Activated naive CD8-positive, alpha-beta T cell treated with anti-CD3 and anti-CD28 coated beads, Interleukin-2, amount 50 U/mL, for 16 hours (primary cell): ENCODE measurements at places on chromosomes 1 and 21.

DNA sequence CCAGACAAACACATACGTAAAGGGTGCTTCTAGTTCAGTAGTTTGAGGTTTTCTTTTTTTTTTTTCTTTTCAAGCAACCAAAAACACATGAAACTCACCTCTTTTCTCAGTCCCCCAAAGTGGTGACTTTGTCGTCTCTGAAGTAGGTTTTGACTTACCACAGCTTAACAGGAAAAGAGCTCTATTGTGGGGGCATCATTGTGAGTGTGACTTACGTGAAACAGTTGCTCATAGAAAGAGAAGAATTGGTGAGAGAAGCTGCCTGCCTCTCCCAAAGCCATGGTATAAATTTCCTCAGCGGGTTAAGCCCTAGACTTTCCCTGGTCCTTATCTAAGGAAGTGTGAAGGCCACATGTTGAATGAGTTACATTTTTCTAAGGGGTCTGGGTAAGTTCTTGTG lies 11.9 kb downstream of the FASLG start:
- DNase-seq = peak; percentile 17

DNA sequence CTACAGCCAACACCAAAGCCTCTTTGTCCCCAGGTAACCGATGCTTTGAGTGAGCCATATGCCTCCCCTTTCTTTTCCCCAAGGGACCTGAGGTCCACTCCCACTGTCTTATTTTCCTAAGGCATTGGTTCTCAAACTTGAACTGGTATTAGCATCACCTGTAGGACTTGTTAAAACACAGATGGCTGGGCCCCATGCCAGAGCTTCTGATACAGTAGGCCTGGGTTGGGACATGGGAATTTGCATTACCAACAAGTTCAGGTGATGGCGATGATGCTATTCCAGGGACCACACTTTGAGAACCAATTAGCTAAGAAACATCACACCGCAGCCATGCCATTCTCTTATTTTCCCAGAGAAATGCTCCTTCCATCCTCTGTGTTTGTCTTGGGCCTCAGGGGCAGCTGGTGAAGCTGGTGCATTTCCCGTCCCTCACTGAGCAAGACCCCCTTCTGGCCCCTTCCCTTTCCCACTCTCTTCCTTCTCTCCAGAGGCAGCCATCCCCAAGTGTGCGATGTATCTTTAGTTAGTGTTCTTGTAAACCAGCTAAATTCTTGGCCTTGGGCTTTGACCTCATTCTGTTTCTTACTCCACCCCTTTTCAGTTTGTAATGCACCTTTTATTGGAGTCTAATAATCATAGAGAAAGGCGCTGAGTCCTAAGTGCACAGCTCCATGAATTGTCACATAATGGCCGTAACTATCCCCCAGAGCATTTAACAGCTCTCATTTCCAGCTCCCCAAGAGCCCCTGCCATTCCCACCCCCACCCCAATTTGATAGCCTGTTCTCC lies 14.2 kb upstream of the TTC22 start:
- no peak for DNase-seq

DNA sequence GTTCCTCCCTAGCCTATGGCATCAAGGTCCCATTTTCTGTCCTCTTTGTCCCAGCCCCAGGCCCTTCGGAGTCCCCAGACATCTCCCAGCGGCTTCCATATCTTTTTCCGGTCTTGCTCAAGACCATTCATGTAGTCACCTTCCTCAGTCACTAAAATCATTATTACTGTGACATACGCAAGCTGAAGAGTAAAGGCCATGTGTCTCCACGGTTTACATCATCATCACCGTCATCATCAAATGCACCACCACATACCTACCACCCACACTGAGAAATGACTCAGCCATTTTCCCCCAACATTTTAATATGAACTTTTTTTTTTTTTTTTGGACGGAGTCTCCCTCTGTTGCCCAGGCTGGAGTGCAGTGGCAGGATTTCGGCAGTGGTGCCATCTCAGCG lies 43.4 kb downstream of the FHAD1 start:
- no peak for DNase-seq

- DNase-seq = no peak
These were observed 19.5 kb upstream of the MFN2 start for GRCh38 chr1:11960715-11961114.

- DNase-seq = no peak
These were observed 730 bp downstream of the SLC16A4 start for GRCh38 chr1:110390096-110390495.

GRCh38 chr1:226678701-226679100 lies 60.4 kb downstream of the ITPKB start:
- DNase-seq = no peak

DNA sequence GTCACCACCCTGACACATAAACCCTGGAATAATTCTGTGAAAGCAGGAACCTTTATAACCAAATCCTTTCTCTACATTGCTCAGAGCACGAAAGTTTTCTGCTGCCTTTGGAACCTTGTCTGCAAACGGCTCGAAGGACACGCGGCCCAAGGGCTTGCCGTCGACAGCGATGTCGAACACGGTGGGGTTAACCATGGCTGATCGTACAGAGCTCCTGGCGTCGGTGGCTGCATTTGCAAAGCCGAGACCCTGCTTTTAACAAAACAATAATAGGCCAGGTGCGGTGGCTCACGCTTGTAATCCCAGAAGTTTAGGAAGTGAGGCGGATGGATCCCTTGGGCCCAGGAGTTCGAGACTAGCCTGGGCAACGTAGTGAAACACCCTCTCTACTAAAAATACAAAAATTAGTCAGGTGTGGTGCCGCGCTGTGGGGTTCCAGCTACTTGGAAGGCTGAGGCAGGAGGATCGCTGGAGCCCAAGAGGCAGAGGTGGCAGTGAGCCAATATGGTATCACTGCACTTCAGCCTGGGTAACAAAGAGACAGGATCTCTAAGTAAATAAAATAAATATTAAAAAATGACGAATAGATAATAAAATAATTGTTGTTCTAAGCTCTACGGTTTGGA lies 2.2 kb upstream of the EIF2B3 start:
- DNase-seq = no peak

- DNase-seq = no peak
These were observed 5.5 kb downstream of the C2CD2 start for GRCh38 chr21:41948078-41948895.

- DNase-seq = no peak
These were observed 6.8 kb downstream of the HCRTR1 start for GRCh38 chr1:31624309-31624708.

- DNase-seq = no peak
These were observed 762.1 kb upstream of the NEGR1 start for GRCh38 chr1:73044241-73045036.

- no peak for DNase-seq
These were observed 804.8 kb downstream of the USP25 start for GRCh38 chr21:16534408-16535101.

GRCh38 chr1:92503926-92504285 lies 17.2 kb upstream of the GFI1 start:
- no peak for DNase-seq

GRCh38 chr1:160211046-160211790 lies 6.0 kb downstream of the PEA15 start:
- DNase-seq = no peak

DNA sequence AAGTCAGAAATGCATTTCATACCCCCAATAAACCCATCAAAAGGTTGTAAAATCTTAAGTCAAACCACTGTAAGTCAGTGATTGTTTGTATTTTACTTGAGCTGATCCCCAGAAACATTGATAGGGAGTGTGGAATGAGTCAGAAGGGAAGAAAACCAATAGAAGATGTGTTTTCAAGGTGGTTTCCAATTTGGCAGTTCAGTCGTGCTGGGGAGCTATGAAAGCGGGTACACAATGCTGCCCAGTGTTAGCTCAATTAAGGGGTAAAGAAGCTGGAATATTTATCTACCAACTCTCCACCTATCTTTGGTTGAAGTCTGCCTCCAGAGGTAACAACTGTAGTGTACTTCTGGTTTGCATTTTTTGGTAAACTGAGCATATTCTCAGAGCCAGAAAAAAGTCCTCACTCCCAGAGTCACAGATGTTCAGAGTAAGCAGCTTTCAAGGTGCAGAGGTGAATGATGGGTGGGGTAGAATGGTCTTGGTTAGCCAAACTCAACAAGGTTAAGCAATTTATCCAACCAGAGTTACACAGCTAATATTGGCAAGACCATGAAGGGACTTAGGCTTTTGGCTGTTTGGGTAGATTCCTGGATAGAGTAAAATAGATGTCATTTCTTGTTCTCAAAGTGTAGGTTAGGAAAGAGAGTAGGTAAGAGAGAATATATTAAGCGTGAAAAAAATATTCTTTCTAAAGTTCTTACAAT lies 202.9 kb upstream of the ADGRL2 start:
- DNase-seq = no peak

GRCh38 chr1:221961532-221962292 lies 219.8 kb upstream of the DUSP10 start:
- DNase-seq = no peak

GRCh38 chr1:209926045-209926444 lies 12.0 kb upstream of the SYT14 start:
- DNase-seq = no peak

- DNase-seq = no peak
These were observed 48.2 kb downstream of the SLX9 start for GRCh38 chr21:44987886-44988606.

DNA sequence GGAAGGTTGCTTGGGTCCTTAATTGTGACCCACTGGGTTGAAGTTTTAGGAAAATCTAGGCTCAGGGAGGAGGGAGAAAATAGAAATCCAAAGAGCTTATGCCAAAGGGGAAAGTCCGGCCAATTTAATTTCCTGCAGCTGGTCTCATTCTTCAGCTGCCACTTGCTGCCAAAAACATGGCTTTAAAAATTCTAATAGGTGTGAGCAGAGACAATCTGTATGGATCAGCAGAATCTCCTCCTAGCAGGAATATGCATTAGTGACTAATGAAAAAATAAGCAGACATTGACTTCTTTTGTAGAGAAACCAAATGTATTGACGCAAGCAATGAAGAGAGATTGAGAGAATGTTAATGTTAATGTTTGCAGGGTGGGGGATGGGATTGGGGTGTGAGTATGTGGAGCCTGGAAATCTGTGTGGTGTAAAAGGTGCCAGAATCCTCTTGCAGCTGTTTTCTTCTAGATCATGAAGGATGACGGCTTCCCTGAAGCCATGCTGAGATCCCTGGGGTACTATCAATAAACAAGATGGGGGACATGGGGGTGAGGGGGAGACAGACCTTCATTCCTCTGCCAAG lies 35.3 kb downstream of the VWA5B1 start:
- no peak for DNase-seq

DNA sequence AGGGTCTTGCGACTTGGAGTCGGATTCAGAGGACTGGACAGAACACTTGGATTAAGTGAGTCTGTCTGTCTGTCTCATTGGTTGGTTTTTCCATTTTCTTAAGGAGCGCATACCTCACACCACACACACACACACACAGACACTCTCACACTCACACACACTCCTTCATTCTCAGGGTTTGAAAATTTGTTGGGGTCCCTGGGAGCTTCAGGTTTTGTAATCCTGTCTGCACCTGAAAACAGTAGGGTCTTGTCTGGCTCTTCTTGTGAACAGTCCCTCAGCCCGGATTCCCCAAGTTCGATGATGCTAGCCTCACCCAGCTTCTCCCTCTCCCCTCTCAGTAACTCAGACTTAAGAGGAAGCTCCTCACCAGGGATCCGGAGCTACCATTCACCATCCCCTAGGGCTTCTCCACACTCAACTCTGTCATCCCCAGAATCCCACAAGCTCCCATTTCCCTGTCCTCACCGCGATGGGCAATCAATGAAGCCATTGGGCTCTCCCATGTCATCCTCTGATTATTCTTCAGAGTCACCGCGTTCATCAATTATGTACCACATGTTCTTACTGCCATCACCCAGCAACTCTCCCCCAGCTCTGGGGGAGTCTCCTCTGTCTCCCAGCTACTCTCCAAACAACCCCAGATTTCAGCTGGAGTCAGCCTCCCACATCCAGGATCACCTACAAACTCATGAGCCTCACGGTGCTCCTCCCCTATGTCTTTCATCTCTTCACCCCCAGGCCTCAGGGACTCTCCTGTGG lies 1530.9 kb upstream of the TPTE start:
- no peak for DNase-seq

DNA sequence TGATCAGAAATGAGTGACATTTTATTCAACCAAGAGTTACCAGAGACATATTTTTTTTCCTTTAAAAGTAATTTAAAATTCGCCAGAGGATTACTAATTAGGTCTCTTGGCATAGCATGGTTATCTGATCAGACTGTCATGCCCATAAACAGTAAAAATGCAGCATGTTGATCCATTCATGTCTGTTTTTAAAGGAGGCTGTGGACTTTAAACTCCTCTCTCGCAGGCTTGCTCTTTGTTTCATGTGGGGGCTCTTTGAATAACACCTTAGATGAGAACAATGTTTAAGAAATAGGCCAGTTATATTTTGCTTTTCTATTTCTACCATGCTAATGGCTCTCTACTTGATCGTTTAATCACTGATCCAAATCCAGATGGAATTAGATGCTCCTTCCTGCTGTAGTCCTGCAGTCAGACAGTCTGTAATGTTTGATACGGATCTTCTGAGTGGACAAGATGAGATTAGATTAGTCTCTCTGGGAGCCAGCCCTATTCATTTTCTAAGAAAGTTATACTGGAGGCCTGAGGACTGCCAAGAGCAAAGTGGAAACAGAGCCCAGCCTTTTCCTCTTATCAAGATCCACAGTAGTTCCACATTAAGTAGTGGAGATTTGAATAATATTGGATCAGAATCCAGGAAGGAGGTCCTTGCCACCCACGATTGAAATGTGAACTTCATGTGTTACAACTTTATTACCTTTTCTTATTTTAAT lies 197.4 kb downstream of the HS2ST1 start:
- DNase-seq = no peak

GRCh38 chr1:248703674-248704073 lies 1.1 kb upstream of the OR14I1 start:
- no peak for DNase-seq

- DNase-seq = no peak
These were observed 11.2 kb downstream of the CSRP1 start for GRCh38 chr1:201495551-201496295.

DNA sequence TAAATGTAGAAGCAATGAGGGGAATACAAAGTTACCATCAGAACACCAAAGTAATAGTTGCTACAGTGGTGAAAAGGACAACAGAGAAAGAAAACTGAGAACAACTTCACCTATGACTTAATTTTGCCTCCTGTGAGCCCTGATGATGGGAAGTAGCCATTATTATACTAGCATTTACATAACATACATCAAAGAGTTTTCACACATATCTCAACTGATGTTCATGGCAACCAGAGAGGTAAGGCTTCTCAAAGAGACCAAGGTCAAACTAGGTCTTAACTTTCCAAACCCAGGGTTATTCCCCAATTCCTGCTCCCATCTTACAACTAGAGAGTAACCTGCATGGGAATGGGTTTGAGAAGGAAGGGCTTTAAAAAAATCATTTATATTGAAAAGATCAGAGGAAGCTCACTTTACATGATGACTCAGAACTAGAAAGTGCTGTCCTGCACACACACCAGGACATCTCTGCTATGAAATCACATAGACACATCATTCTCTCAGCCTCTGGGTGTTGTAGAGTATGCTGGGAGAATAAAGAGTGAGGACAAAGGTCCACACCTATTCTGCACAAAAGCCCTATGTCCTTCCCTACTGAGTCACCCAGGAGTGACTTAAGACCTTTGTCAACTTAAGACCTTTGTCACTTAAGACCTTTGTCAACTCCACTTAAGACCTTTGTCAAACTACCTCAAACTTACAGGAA lies 179.7 kb downstream of the TNFSF18 start:
- no peak for DNase-seq

GRCh38 chr1:238252033-238252802 lies 361.5 kb upstream of the ZP4 start:
- no peak for DNase-seq

GRCh38 chr1:203534526-203534925 lies 40.6 kb downstream of the OPTC start:
- no peak for DNase-seq

- DNase-seq = no peak
These were observed 102.0 kb upstream of the ARHGEF16 start for GRCh38 chr1:3352299-3352951.
